Central memory CD4-positive, alpha-beta T cell (primary cell): ENCODE measurements at places on chromosomes 2 and 18.

DNA sequence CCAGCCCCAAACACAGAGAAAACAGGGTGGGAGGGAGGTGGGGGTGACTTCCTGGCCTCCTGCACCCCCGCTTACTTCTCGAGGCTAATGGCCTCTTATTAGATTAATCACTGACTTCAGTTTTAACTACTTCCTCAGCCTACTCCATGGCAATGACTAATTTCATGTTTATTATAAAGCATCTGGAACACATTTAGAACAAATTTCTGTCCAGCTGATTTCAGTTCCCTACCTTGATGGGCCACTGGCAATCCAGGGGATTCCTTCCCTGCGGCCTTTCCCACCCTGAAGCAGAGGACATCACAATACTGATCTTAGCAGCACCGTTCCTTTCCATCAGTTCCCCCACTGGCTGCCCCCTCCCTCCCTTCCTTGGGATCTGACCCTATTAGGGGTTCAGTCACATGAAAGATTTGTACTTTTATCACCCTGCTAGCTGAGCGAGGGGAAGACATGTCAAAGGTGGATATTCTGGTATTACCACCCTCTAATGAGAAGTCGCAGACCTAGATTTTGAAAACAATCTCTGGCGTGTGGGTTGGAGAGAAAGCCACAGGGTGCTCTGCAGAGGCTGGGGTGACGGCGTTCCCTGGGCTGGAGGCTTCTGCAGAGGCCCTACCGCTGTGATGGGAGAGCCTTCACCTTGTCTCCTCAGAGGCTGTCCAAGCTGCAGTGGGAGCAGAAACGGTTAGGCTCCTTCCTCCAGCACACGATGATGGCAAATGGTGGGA lies 67.6 kb downstream of the KIAA2012 start:
- no peak for DNase-seq

GRCh38 chr2:155203178-155203577 lies 504.7 kb downstream of the KCNJ3 start:
- DNase-seq = no peak

GRCh38 chr18:78797499-78797898 lies 182.1 kb upstream of the SALL3 start:
- DNase-seq = no peak

GRCh38 chr18:49141491-49141890 lies 190.7 kb upstream of the SMAD7 start:
- no peak for DNase-seq

DNA sequence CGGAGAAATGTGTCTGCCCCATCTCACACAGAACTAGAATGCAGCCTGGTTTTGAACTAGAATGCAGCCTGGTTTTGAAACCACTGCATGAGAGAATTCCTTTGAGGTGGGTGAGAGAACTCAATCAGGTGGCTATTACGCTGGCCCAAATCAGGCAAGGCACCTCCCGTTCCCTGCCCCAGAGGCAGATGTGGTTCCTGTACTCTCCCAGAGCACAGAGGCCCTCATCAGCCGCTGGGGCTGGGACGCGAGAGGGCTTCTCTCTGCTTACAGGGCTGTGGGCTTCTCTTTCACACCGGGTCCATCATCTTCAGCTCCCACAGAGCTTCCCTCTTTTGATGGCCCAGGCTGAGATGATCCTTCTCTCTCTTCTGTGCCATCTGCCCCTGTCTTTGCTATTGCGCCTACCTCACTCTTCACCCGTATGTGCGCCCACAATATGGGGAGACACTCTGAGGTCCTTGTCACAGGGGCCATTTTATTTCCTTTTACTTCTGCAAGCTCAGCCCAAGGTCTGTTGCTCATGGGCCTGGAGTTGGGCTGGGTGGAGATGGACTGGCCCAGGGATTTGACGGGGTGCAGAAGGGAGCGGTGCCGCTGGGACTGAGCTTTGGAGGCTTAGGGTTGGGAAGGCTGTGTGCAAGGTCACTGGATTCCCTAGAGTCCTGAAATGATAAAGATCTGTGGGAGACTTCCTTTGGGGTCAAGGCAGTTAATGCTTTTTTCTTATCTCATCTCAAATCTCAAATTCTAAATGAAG lies 84.4 kb upstream of the HS6ST1 start:
- no peak for DNase-seq

- DNase-seq = no peak
Observed at GRCh38 chr2:216838151-216838550, 21.7 kb downstream of the TNP1 start.

- no peak for DNase-seq
Observed at GRCh38 chr2:53509831-53510388, 257.7 kb upstream of the CHAC2 start.

GRCh38 chr18:38884050-38884449 lies 1318.5 kb upstream of the CELF4 start:
- no peak for DNase-seq

- DNase-seq = peak; percentile 45
Observed at GRCh38 chr18:35005963-35006577, 35.1 kb upstream of the MAPRE2 start.
